ENCODE measurements at places on chromosomes 2 and 18.

DNA sequence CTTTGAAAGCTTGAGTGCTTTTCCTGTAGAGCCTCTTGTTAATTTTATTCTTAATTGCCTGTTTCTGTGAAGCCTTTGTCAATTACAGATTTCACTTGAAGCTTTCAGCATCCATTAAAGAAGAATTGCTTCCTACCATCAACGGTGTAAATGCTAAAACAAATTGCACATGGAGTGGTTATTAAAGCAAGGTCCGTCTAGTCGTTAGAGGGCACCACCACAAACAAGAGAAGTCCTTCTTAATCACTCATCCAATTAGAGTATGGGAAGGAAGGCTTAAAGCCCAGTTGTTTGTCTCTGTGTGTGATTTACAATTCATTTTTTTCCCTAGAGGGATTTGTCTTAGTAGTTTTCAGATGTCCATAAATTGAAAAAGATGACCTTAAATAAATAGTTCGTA is 1.6 kb downstream of the KCNJ3 start:
- DNase-seq: no peak

DNA sequence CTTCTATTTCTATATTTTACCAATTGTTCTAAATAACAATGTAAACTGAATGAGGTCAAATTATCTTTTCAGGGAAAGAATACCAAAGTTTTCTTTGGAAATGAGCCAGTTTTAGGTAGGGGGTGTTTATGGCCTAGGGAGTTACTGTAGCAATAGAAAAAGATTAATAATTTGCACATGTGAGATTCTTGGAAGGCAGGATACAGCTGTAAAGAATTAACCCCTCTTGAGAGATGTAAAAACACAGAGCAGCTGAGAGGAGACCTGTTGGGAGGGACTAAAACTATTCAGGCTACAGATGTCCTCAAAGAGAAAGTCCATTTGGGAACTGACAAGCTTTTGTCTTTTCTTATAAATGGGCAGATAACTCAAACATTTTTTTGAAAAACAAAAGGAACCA is 182.2 kb downstream of the FIGN start:
- DNase-seq: no peak

- DNase-seq: no peak
These were observed 19.9 kb downstream of the ABCG5 start for GRCh38 chr2:43818761-43819160.

DNA sequence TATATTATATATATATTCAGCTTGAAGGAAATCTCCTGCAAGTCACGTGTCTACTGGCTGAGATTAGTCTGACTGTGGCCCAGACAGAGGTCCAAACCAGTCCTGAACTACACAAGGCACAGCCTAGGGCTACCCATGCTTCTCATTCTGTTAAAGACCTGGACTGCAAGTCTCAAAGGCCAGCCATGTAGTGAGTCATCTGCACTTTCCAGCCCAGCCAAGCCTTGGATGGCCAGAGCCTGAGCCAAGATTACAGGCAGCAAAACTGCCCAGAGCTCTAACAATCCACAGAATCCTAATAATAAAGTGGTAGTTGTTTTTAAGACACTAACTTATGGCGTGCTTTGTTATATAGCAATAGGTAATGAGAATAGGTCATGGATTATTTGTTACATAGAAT is 259.6 kb downstream of the SS18 start:
- DNase-seq: peak; percentile 23

DNA sequence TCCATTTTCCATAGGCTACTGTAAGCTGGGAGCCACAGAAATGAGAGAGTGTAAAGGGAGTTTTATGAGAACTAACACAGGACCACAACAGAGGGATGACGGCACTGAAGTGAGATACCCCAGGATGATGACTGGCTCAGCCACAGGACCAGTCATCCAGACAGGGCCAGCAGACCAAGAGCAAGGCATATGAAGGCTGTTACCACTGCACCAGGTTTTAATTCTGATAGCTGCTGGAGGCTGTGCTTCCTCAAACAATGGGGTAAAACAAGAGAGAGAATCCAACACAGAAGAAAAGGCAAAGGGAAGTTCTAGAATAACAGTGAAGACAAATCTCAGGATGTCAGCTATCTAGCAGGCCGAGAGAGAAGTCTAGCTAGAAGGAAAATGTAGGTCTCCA is 94.9 kb downstream of the BCL2 start:
- no peak for DNase-seq

DNA sequence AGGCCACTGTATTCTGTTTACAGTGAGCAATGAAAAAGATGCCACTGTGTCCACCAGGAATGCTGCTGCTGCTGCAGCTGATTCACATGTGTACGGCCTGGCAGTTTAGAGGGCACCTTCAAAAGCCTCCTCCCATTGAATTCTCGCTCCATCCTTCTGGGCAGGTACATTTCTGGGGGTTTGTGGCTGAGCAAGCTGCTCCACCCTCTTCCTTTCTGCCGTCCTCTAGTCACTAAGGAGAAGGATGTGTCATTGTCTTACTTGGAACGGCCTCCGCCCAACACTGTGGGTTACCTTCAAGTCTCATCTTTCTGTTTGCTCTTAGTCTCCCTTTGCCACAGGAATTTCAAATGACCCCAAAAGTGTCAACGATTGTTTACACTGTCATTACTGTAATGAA is 182.0 kb downstream of the ZBTB7C start:
- no peak for DNase-seq

- DNase-seq: no peak
These were observed 191.9 kb downstream of the ARL4C start for GRCh38 chr2:234304950-234305349.

- DNase-seq: no peak
These were observed 47.0 kb downstream of the CHRNA1 start for GRCh38 chr2:174717273-174717672.

GRCh38 chr2:181780047-181780651 is 99.8 kb upstream of the NEUROD1 start:
- DNase-seq: peak; percentile 88

DNA sequence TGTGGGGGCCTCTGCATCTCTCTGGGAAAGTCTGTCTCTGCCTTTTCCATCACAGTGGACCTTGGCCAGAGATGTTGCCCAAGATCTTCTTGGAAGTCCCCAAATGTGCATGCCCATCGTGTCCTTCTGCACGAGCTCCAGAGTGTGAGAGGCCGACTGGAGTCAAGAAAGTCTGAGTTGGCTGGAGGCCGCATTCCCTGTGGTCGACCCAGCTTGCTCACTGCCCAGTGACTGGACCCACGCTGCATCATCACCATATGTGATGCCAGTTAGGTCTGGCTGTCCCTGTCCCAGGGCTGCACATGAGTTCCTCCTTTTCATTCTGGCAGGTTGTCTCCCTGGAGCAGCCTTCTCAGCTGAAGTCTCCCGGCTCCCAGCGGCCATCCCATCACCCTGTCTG is 93.8 kb downstream of the ARL4C start:
- DNase-seq: no peak

GRCh38 chr2:20599001-20599600 is 51.8 kb downstream of the HS1BP3 start:
- DNase-seq: no peak

- DNase-seq: no peak
These were observed 105.1 kb downstream of the RDH14 start for GRCh38 chr2:18455236-18455862.

DNA sequence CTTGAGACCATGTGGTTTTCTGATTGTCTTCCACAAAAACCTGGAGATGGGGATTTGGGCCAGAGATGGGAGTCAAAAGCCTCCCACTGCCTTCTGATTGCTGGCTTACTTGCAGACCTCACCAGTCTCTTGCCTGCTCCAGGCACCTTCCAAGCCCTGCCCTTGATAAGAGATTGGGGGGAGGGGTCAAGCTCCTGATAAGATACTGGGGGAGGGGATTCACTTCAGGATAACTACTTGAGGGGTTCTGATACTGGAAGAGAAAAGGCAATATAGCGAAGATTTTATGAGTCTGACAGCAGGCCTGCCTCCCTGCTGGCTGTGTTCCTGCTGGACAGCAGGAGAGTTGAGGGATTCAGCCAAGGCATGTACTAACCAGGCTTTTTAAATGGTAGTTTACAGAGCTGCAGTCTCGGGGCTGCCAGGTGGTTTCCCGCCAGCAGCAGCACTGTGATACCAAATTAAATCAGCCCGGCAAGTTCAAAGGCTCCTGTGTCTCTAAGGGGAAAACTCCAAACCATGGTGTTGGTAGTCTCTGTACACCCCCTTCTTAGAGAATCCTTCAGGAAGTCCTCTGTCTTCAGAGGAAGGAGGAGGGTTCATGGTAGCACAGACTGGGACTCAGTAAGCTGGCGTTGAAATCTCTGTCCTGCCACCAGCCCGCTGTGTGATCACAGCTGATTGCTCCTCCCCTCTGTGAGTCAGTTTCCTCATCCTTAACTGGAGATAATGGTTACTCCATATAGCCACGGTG is 58.3 kb downstream of the FBXO36 start:
- DNase-seq: no peak

- peak; percentile 57 for DNase-seq
These were observed 94.9 kb downstream of the SLC4A3 start for GRCh38 chr2:219722276-219722879.

DNA sequence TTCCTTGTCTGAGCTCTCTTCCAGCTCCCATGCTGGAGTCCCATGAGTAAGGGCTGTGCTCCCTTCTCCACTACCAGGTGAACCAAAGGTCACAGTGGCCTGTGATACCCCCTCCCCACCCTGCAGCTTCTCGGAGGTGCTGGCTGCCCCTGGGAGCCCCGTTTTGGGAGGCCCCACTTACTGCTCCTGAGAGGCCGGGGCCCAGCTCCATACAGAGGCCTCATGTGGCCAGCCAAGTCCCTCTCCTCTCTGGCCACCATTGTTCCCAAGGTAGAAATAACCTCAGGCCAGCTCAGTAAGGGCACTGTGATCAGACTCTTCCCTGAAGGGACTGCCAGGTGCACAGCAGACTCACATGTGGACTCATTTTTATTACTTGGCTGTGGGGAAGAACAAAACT is 6.0 kb downstream of the RAB11FIP5 start:
- DNase-seq: no peak

DNA sequence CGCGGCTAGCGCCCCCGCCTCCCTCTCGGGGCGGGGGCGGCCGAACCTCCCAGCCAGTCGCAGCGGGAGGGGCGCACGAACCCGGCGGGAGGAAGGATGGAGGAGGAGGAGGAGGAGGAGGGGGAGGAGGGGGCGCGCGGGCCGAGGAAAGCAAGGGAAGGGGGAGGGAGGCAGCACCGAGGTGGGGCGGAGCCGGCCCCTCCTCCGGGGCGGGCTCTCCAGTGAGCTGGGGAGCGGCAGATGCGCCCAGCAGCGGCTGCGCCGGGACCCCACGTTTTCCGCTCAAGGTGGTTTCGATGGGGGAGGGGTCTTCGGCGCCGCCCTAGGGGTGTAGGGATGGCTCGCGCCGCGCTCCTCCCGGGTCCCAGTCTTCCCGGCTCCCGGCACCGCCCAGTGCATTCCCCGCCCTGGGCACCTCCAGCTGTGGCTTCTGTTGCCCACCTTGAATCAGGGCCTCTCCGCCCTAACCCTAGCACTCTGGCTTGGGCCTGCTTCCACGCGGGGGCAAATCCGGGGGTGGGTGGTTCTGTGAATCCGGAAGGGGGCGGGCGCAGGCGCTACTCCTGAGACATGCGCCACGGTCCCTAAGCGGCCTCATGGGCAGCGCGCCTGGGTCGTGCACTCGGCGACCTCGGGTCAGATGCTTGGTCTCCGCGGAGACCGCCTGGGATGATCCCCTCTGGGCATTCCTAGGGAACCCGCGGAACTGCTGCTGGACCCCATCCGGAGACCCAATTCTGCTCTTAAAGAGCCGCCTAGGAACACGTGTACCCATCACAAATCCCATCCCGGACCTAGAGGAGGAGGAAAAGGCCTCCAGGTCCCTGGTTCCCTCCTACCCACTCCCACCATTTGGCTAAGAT is at the start of gene FBXO41:
TSS of gene FBXO41 (minus strand) at position 183 of the 863 bp plus-strand sequence. CDS start 14,848 bp downstream, outside the sequence.
- no peak for DNase-seq

- no peak for DNase-seq
These were observed 14.4 kb upstream of the RAB17 start for GRCh38 chr2:237604960-237605359.

DNA sequence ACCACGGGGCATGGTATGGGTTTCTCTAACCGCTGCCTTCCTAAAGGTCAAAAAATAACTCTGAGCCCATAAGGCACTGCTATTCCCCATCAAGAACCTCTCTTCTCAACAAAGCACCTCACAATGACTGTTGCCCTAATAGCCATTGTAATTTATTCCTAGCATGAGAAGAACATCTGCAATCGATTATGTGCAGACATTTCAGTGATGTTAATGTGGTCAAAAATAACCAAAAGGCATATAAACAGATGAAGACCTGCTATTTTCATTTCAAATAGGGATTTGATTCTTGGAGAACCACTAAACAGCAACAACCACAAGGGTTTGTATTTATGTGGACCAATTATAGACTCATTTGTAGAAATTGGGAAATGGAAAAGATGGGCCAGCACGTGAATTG is 356.6 kb downstream of the FBXO15 start:
- DNase-seq: no peak

DNA sequence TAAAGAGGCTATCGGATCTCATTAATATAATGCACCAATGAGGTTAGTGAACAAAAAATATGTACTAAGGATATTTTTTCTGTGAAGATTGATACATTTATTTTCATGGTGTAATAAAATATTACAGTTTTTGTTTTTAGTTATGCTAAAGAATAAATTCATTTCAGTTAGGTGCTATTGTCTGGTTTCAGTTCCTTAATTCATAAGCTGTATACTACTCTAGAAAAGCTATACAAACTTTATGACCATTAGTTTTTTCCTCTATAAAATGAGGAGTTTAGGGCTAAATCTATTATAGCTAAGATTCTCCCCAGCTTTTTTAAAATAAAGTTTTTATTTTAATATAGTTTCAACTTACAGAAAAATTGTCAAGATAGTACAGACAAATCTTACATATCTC is 1311.7 kb upstream of the NXPH2 start:
- DNase-seq: no peak

Measured in epithelial cell of proximal tubule (primary cell).